Right kidney (tissue), 9 donors: ENCODE measurements at places on chromosomes 4 and X.

DNA sequence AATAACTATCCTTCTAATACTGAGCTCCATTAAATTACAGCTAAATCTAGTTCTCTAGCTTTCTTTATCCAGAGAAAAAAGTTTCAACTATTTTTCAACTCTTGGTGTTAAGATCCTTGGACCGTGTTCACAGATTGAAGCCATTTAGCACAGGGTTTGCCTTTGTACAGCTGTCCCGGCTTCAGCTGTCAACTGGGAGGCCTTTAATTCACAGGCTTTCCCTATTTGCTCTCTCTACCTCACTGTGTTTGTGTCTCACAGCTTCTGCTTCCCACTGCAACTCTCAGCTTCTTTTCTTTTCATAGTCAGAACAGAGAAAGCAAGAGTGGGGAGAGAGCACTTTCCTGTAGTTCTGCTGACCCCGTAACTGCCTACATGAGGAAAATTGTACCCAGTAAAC, 76.9 kb upstream of the SMAD1 start:
- no peak for DNase-seq

GRCh38 chrX:16089086-16089485, 34.3 kb upstream of the GRPR start:
- DNase-seq, result no peak

- no peak for DNase-seq
Measured at GRCh38 chrX:28312259-28312658, 275.0 kb upstream of the IL1RAPL1 start.

GRCh38 chrX:25527596-25527995, 511.8 kb upstream of the ARX start:
- no peak for DNase-seq

DNA sequence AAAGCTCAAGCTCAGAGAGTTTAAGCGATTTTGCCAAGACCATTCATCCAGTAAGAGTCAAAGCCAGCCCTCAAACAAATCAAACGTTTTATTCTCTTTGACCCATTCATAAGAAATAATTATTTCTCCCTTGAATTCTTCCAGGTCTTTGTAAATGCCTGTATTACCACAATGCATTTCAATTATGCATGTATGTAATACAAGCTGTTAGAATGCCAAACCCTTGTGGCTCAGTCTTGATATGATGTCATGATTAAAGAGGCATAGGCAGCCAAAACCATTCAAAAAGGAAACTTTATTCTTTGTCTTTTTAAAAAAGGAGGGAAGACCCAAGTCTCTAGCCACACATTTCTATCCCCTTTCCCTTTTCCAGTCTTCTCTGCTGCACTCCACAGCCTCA, 56.5 kb upstream of the PGM2 start:
- DNase-seq, result no peak

GRCh38 chrX:99415470-99415869, 994.6 kb downstream of the PCDH19 start:
- no peak for DNase-seq

GRCh38 chrX:129781680-129782495, 2.1 kb downstream of the SASH3 start:
- no peak for DNase-seq

DNA sequence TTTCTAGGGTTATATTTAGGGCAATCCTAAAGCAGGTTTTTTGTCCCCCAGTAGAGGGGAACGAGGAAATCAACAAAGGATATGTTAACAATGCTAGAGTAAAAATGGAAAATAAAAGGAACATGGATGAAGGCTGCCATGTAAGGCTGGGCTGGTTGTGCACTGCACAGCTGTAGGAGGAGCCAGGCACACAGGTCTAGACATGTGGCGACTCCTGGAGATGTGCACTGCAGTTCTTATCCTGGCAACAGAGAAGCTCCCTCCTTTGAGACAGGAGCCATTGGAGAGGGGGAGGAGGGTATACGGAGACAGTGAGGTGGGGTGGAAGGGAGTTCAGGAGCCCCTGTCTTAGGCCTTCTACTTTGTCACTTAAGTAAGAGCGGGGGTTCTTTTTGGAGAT, 65.9 kb downstream of the NAT8L start:
- DNase-seq, result no peak

DNA sequence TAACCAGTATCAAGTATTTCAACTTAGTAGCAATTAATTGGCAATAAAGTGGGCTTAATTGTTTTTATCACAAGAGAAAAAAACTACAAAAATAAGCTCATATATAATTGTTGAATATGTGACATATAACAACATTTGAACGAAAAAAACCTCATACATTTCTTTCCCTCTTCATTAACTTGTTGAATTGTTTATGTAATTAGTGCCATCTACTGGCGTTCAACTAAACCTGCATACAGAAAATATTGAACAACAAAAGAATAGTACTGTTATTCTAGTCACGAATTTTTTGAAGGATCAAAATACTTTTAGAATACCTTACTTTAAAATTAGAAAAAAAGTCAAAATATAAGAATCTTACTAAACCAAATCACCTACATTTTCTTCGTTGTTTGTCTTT, 586.5 kb upstream of the FTHL17 start:
- DNase-seq, result no peak

GRCh38 chrX:39144956-39145355, 343.7 kb downstream of the MID1IP1 start:
- DNase-seq, result no peak

DNA sequence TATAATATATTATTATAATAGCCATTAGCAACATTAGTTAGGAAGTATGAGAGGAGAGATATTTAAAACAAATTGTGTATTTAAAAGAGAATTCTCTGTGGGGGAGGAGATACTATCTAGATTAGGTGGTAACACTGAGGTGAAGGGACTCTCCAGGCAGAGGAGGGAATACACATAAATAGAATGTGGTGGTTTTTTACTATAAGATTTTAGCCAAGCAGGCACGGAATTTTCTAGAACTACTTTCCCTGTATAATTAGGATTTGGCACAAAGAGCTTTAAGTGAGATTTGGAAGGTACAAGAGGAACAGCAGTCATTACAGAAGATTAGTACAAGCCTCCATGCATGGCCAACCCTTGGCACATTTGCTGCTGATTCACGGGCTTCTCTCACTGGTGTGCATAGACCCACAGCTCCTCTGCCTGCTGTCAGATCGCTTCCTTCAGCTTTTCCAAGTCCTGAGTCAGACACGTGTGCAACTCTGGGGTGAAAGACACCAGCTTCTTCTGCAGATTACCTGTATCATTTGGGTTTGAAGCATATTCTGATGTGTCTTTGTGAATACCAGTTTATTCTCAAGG, 685.5 kb downstream of the KCTD8 start:
- no peak for DNase-seq

DNA sequence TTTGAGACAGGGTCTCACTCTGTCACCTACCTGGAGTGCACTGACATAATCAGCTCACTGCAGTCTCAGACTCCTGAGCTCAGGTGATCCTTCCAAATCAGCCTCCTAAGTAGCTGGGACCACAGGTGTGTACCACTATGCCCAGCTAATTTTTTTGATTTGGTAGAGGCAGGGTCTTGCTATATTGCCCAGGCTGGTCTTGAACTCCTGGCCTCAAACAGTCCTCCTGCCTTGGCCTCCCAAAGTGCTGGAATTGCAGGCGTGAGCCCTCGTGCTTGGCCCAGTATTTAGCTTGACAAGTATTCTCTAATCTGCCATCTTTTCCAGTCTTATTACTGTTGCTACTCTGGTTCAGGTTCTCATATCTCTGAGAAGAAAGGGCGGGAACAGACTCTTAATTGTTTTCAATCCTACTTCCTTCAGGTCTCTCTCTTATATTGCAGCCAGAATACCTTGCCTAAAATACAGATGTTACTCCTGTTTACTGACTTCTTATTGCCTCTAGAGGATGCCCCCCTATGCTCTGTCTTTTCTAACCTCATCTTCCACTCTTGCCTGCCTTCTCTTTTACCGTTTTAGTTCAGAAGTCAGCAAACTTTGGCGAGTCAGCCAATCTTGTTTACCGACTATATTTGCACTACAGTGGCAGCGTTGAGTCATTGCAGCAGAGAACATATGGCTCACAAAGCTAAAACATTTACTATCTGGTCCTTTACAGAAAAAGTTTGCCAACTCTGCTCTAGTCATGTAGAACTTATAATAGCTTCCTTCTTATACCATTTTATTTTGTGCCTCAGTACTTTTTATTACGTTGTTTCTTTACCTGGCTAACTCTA, 19.0 kb downstream of the MRPL1 start:
- no peak for DNase-seq

DNA sequence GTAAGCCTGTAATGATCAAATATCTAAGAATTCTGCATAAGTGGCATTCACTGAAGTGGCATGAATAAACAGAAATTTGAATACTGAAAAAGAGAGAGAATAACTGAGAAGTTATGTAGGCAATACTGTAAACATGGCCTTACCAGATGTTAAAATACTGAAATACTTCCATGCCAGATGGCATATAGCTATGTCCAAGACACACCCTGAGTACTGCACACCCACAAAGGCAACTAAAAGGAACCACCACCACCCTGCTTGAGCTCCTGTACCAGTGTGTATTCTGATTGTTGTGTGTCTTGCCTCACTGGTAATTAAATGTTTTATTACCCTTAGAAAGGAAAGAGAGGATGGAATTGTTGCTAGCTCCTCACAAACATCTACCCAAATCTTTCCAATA, 192.1 kb downstream of the ADAMTS3 start:
- no peak for DNase-seq

GRCh38 chr4:187071946-187072600, 348.4 kb upstream of the FAT1 start:
- no peak for DNase-seq

- no peak for DNase-seq
Measured at GRCh38 chrX:96689991-96690390, 5.3 kb downstream of the DIAPH2 start.

- DNase-seq, result no peak
Measured at GRCh38 chr4:188613976-188614375, 474.7 kb downstream of the TRIML1 start.

DNA sequence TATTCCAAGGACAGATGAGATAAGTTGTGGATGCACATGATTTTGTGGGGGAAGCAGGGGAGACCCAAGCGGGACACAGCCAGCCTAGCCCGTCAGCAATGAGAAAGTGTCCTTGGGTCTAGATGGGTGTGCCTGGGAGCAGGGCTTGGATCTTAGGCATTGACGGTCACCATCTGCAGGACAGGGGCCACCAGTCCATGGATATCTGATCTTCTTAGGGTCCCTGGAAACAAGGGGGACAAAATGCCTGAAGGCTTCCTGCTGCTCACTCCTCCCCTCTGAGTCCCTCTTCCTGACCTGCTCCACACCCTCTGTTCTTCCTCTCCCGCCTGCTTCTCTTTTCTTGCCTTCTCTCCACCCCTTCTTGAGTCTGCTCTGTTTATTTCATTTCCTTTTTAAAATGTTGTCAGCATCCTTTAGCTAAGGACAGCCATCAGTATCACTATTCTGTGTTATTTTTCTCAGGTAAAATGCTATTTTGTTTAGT, 298.4 kb downstream of the RAPGEF2 start:
- DNase-seq, result peak; percentile 26

DNA sequence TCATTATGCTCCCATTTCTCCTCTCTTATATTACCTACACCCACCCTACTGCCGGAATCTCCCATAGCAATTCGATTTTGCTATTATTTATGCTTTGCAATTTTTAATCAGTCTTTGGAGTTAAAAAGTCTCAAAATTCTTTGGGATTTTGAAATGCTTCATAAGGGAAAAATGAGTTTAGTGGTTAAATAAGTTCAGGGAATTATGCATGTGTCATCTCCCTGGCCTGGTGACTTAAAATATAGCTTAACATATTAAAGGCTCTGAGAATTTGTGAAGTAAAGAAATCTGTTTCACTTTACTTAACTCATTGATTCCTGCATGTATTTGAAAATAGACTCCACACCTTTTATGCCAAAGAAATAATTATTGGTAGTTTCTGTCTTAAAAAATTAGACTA, 185.1 kb upstream of the DIPK2B start:
- DNase-seq, result no peak

- DNase-seq, result no peak
Measured at GRCh38 chrX:113726466-113726865, 857.4 kb upstream of the HTR2C start.

- DNase-seq, result no peak
Measured at GRCh38 chr4:141562649-141563048, 73.7 kb upstream of the IL15 start.

- DNase-seq, result no peak
Measured at GRCh38 chr4:27081675-27082586, 221.3 kb downstream of the STIM2 start.

- no peak for DNase-seq
Measured at GRCh38 chr4:82402196-82402775, 28.0 kb downstream of the HNRNPDL start.

DNA sequence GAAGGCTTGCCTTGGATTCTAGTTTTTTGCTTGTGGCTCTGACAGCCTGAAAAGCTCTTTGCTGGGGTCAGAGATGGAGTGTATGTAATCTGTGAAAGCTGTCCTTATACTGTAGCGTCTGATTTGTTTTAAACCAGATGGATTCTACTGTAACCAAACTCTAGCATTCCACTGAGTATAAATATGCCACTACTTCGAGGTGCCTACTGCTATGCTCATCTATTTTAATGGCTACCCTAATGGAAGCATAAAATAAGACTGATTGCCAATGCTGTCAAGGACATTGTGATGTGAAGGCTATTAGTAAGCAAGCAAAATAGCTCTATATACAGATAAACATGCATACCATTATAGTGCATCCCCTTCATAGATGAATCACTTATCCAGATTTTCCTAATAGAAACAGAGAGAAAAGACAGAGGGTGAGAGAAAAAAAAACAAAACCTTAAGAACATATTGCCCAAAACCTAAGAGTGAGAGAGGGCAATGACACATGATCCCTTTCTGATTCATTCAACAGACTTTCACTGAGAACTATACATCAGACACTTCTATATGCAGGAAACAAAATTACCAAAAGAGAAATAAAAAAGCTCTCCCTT, 1025.8 kb upstream of the LCORL start:
- no peak for DNase-seq

DNA sequence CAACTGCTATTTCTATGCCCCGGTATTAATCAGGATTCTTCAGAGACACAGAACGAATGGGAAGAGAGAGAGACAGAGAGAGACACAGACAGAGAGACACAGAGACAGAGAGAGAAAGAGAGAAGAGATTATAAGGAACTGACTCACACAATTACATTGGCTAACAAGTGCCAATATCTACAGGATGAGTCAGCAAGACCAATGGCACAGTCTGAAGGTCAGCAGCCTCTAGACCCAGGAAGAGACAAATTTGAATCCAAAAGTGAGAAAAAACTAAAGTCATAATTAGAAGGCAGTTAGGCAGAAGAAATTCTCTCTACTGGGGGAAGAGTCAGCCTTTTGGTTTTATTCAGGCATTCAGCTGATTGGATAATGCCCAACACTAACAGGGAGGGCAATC, 187.3 kb downstream of the MAB21L2 start:
- DNase-seq, result no peak

DNA sequence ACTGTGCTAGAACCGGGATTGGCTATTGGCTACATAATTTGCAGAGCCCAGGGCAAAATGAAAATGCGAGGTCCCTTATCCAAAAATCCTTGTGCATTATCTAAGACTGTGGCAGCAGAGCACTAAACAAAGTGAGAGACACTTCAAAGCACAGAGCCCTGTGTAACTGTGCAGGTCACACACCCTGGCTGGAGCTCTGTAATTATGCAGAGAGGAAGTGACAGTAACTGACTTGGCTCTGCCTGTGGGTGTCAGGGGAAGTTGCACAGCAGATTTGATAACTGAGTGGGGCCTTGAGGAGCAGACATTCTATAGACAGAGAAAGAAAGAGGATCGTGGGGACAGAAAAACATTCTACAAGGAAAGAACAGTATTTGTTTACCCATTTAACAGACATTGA, 173.5 kb upstream of the FMR1 start:
- no peak for DNase-seq
